ENCODE measurements at places on chromosomes 12 and 14.

GRCh38 chr14:21558703-21559170 lies 21.1 kb downstream of the OR10G3 start:
- no peak for DNase-seq

DNA sequence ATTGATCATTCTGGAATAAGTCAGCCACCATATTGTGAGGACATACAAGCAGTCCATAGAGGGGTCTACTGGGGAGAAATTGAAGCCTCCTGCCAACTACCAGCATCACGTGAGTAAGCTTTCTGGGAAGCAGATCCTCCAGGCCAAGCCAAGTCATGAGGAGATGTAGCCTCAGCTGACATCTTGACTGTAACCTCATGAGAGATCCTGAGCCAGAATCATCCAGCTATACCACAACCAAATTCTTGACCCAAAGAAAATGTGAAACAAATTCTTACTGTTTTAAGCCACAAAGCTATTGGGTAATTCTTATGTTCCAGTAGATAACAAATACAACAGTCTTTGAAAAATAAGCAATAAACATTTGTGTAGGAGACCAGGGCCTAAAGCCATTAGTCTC lies 479.4 kb upstream of the DCN start:
- DNase-seq = no peak

DNA sequence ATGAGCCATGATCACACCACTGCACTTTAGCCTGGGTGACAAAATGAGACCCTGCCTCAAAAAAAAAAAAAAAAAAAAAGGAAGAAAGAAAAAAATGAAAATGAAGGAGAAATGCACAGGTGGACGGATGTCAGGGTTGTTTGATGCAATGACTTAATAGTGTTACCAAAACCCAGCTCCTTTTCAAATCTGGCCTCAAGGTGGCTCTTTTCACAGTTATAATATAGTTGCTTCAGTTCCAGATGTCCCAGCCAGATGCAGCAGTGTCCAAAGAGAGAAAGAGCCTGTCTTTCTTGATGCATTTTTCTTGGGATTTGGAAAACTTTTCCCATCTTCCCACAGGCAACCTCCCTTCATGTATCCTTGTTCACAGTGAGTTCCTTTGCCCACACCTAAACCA lies 36.5 kb downstream of the KCNMB4 start:
- DNase-seq = no peak

DNA sequence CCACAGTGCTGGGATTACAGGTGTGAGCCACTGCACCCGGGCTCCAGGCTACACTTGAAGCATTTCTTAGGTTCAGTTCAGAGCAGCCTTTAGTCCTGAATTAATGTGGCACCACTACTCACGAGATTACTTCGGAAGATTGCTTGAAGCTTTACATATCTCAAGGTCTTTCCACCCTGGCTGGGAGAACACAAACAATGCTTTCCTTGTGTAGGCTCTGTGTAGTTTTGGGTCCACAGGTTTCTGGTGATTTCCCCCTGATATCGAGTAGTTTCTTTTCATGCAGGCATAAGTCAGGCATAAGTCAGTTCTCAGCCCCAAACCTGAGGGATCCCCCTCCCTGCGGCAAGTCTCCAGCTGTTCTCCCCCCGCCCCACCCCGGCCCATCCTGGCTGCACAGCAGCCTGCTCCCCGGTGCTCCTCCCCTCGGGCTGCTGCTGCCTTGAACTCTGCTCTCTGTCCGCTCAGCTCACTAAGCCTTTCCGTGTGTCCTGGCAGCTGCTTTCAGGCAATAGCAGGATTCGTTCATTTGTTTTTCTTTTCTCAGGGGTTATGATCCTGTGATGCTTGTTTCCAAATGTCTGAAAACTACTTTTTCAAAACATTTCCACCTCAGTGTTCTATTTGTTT lies 417.7 kb downstream of the TMEM121 start:
- no peak for DNase-seq

DNA sequence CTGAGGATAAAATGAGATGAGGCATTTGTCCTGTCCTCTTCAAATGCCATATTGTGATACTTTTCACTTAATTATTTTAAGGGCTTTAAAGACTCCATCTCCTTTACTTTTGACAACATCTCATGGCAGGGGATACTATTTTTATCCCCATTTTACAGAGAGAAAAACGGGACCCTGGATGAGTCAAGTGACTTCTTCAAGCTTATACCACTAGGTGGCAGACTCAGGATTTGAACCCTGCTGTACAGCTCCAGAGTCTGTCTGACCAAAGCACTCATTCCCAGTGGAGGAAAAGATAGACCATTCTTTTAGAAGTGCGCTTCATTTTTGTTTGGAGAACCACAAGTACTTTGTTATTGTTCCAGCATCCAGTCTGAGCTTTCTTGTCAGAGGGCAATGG lies 1.7 kb upstream of the SMOC1 start:
- peak; percentile 24 for DNase-seq

DNA sequence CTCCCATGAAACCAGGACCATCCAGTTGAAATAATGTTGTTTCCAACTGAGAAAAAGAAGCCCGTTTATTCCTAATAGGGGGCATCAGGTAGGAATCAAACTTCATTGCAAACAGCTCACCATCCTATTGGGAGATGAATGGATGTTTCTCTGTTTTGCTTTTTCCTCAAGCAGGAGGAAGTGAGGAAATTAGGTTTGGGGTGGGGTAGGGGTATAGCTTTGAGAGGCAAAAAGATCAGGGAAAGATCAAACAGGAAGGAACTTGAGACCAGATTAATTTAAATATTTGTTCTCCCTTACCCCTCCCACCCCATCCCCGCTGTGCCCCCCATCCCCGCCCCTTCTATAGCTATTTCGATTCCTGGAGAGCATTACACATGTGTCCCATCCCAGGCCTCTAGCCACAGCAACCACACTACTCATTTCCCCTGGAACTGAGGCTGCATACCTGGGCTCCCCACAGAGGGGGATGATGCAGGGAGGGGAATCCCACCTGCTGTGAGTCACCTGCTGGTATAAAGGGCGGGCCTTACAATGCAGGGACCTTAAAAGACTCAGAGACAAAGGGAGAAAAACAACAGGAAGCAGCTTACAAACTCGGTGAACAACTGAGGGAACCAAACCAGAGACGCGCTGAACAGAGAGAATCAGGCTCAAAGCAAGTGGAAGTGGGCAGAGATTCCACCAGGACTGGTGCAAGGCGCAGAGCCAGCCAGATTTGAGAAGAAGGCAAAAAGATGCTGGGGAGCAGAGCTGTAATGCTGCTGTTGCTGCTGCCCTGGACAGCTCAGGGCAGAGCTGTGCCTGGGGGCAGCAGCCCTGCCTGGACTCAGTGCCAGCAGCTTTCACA lies at the start of gene IL23A:
IL23A (plus strand) TSS at position 577 of the 850 bp plus-strand sequence; CDS start at position 738, 161 bp downstream.
- DNase-seq = no peak

DNA sequence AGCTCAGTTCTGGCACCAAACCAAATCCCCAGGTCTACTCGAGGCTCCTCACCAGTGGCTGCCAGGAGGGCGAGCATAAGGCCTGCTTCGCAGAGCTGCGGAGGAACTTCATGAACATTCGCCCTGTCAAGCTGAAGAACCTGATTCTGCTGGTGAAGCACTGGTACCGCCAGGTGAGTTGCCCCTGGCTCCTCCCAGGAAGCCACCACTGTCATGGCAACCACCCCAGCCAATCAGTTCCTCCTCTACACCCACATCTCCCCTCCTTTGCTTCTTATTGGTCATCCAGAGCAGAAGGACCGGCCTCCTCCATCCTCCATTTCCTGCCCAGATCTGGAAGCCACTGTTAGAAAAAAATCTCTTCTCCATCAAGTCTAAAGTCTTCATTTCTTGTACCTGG lies 17.2 kb upstream of the OAS2 start:
- no peak for DNase-seq

- DNase-seq = no peak
These were observed 234.2 kb upstream of the FBXO33 start for GRCh38 chr14:39666386-39666785.

DNA sequence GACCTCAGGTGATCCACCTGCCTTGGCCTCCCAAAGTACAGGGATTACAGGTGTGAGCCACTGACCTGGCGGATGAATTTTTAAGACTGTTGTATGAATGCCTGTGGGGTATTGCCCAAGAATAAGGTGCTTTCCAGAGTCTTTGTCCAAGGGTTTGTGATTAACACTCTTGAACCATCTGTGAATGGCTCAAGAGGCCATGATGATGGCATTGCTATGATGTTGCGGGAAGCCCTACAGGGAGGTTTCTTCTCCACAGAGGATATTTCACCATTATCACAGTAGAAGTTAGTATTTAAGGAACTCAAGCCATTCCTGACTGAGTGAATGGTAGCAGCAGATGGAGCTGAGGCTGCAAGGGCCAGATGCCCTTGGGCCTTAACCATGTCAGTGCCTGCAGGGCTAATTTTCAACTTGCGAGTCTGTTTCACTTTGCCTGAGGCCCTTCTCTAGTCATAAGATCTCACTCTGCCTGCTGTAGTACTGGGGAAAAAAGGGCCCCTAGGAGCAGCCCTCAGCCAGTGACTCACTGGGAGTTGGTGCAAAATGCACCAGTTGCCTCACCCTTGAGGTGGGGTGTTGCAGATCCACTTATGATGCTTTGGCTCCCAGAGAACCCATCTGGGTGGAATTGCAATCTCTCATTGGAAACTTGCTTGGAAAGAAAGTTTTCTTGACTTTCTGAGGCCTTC lies 108.6 kb upstream of the FLRT2 start:
- no peak for DNase-seq

GRCh38 chr12:95672166-95672565 lies 118.4 kb downstream of the NTN4 start:
- no peak for DNase-seq

GRCh38 chr12:67926063-67926462 lies 63.2 kb upstream of the IFNG-AS1 start:
- no peak for DNase-seq

GRCh38 chr14:88030079-88030478 lies 25.1 kb downstream of the GPR65 start:
- no peak for DNase-seq

DNA sequence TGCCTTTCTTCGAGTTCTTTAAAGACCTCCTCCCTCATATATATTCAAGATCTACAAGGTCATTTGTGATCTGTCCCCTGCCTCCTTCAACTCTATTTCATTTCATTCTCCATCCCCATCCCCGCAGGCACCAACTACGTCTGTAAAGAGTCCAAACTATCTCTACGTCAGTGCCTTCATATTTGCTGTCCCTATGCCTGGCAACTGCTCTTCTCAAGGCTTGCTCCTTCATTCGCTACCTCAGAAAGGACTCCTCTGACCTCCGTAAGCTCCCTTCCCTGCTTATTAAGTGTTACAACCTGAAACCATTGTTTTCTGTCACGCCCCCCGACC lies 650 bp downstream of the LLPH start:
- DNase-seq = peak; percentile 45

GRCh38 chr14:54808326-54809161 lies 94.1 kb downstream of the GCH1 start:
- no peak for DNase-seq

- DNase-seq = no peak
These were observed 11.5 kb downstream of the SERPINA11 start for GRCh38 chr14:94441130-94441529.

GRCh38 chr14:105818712-105819005 lies 292.3 kb downstream of the TMEM121 start:
- no peak for DNase-seq

DNA sequence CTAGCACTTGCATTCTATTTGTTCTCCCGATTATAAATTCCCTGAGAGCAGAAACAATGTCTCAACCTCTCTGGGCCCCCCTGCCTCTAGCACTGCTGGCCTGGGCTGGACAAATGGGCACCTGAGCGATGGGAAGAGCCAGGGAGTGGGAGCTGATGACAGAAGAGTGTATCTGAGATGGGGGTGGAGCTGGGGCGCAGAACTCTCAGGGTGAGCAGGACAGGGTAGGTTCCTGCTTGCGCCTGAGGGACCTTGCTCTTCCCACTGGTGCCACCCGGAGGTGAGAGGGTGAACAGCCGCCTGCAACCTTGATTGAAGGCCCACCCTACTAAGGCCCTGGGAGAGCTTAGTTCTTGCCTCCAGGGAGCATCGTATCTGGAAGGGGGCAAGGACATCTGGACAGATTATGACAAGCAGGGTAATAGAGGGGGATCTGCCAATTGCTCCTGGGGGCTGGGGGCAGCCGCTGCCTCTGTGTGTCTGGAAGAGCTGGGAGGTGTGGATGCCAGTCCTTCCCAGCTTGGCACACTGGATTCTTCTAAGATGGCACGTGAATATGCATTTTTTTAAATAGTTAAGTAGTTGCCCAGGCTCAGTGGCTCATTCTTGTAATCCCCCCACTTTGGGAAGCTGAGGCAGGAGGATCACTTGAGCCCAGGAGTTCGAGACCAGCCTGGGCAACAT lies 43.0 kb upstream of the TSPAN9 start:
- DNase-seq = peak; percentile 80
